Heart right ventricle (tissue), 16 donors: ENCODE measurements at places on chromosomes 7 and 10.

GRCh38 chr10:27242473-27242950, 1.9 kb upstream of the ACBD5 start:
- peak overlapping the region; percentile 75 for H3K4me3 ChIP-seq
- H3K36me3 ChIP-seq: no peaks in the 10 kb centered on the region
- no peak for DNase-seq
- H3K27ac ChIP-seq: peak overlapping the region; percentile 96
- no peaks in the 10 kb centered on the region for H3K27me3 ChIP-seq
- peaks cover 37% of the 10 kb centered on the region for H3K4me1 ChIP-seq

GRCh38 chr10:29886299-29886698, 173.1 kb downstream of the JCAD start:
- H3K27me3 ChIP-seq: no peaks in the 10 kb centered on the region
- DNase-seq: no peak
- no peak overlapping the region for H3K27ac ChIP-seq
- H3K4me1 ChIP-seq: peaks cover 13% of the 10 kb centered on the region
- no peaks in the 10 kb centered on the region for H3K36me3 ChIP-seq

- DNase-seq: no peak
- H3K36me3 ChIP-seq: no peaks in the 10 kb centered on the region
- no peak overlapping the region for H3K27ac ChIP-seq
- no peak overlapping the region for H3K4me3 ChIP-seq
- H3K27me3 ChIP-seq: no peaks in the 10 kb centered on the region
- no peaks in the 10 kb centered on the region for H3K4me1 ChIP-seq
These were observed 130.0 kb downstream of the ARID5B start for GRCh38 chr10:62031507-62031906.

DNA sequence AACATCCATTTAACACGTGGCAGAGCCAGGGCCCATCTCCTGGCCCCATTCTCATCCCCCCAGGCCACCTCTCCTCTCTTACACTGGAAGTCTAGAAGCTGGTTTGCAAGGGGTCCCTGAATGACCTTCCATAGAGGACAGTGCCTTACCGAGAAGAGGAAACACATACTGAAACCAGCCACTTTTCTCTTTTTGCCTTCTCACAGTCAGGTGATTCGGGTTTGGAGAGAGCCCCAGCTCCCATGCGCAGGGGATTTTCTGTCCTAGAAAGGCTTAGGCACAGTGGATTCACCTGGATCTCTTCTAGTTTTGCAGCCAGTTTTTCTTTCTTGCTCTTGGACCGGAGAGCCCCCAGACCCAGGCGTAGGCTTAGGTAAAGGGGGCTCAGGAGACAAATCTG, 334.1 kb upstream of the C7orf33 start:
- no peaks in the 10 kb centered on the region for H3K36me3 ChIP-seq
- no peaks in the 10 kb centered on the region for H3K27me3 ChIP-seq
- no peak overlapping the region for H3K27ac ChIP-seq

- no peaks in the 10 kb centered on the region for H3K4me1 ChIP-seq
- no peak for DNase-seq
- no peak overlapping the region for H3K4me3 ChIP-seq
- peaks cover 34% of the 10 kb centered on the region for H3K27me3 ChIP-seq
These were observed 122.6 kb downstream of the MYL10 start for GRCh38 chr7:101506531-101506930.

GRCh38 chr10:118513174-118513573, 82.3 kb downstream of the PRLHR start:
- H3K36me3 ChIP-seq: no peaks in the 10 kb centered on the region
- no peak overlapping the region for H3K27ac ChIP-seq
- DNase-seq: no peak
- no peaks in the 10 kb centered on the region for H3K4me1 ChIP-seq
- no peaks in the 10 kb centered on the region for H3K27me3 ChIP-seq
- no peak overlapping the region for H3K4me3 ChIP-seq

DNA sequence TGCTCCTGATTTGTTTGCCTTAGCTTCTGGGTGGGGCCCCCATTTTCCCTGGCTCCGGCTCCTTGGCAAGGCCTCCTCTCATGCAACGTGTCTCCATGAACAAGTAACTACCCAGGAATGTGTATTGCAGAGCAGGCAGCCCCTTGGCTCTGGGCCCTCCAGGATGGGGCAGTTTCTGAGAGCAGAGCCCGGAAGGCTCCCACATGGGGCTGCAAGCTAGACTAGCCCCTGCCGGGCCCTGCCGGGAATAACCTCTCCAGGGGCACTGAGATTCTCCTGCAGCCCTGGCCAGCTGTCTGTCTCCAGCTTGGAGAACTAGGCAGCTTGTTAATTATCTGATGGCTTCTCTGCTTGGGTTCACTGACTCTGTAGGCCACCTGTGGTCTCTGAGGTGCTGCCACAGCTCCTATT, 184.0 kb upstream of the INHBA start:
- no peaks in the 10 kb centered on the region for H3K4me1 ChIP-seq
- peak; percentile 58 for DNase-seq
- no peak overlapping the region for H3K4me3 ChIP-seq
- no peaks in the 10 kb centered on the region for H3K27me3 ChIP-seq

- H3K27ac ChIP-seq: no peak overlapping the region
- no peaks in the 10 kb centered on the region for H3K36me3 ChIP-seq
- no peak for DNase-seq
- peak overlapping the region; percentile 16 for H3K4me3 ChIP-seq
- no peaks in the 10 kb centered on the region for H3K4me1 ChIP-seq
These were observed 33.5 kb upstream of the CPN1 start for GRCh38 chr10:100114976-100115770.

GRCh38 chr7:124033095-124033806, 384 bp upstream of the TMEM229A start:
- H3K27me3 ChIP-seq: peaks cover 51% of the 10 kb centered on the region
- H3K27ac ChIP-seq: no peak overlapping the region
- peaks cover 19% of the 10 kb centered on the region for H3K4me1 ChIP-seq
- no peaks in the 10 kb centered on the region for H3K36me3 ChIP-seq
- peak overlapping the region; percentile 55 for H3K4me3 ChIP-seq

GRCh38 chr10:95242581-95243317, 48.1 kb downstream of the PDLIM1 start:
- no peak overlapping the region for H3K27ac ChIP-seq
- no peak for DNase-seq
- peaks cover 12% of the 10 kb centered on the region for H3K4me1 ChIP-seq
- no peaks in the 10 kb centered on the region for H3K27me3 ChIP-seq

GRCh38 chr7:1425292-1426136, 33.8 kb downstream of the MICALL2 start:
- no peaks in the 10 kb centered on the region for H3K4me1 ChIP-seq
- no peak for DNase-seq
- H3K27ac ChIP-seq: no peak overlapping the region

- no peaks in the 10 kb centered on the region for H3K27me3 ChIP-seq
- H3K4me1 ChIP-seq: no peaks in the 10 kb centered on the region
- no peak for DNase-seq
- H3K36me3 ChIP-seq: peaks cover 20% of the 10 kb centered on the region
These were observed 69.9 kb downstream of the NKX6-2 start for GRCh38 chr10:132715776-132716680.

DNA sequence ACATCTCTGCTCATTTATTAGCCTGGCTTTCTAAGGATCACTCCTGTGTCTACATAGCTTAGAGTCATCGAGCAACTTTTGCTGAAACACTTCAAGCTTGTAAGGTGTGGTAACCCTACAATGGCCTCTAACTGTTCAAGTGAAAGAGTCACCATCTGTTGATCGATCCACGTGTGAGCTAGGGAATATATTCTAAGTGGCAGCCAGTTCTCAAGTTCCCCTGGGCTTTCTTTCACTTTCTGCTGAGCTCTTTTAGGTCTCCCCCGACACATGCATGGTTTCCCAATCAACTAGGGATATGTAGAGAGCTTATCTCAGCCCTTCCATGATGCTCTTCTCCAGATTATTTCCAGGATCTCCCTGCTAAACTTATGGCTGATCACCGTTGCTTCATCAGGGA, 15.5 kb downstream of the AOAH start:
- H3K4me1 ChIP-seq: no peaks in the 10 kb centered on the region
- DNase-seq: no peak
- H3K27me3 ChIP-seq: no peaks in the 10 kb centered on the region
- no peaks in the 10 kb centered on the region for H3K36me3 ChIP-seq

DNA sequence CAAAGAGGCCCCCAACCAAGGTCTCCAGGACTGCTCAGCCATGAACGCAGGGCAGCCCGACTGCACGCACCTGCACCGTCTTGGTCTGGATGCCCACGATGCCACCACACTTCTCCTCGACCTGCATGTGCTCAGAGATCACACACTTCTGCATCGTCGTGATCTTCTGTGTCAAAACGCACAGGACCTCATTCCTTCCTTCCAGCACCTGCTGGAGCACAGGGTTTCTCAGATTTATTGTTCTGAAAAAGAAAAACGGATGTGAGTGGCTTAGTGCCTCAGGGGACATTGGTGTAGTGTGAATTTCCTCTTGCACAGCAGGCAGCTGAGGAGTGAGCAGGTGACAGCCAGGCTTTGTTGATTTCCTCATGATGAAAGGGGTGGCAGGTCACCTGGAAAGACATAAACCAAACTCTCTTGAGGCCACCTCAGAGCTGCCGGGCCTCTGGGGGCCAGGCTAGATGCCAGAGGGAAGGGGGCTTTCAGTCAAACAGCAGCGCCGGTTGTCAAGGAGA, 38.2 kb downstream of the GSDME start:
- DNase-seq: no peak
- H3K27ac ChIP-seq: no peak overlapping the region
- no peaks in the 10 kb centered on the region for H3K4me1 ChIP-seq
- no peaks in the 10 kb centered on the region for H3K27me3 ChIP-seq
- no peaks in the 10 kb centered on the region for H3K36me3 ChIP-seq
- no peak overlapping the region for H3K4me3 ChIP-seq
